ENCODE measurements at places on chromosomes 2 and 18. TPM values are rescaled to one million over a fixed set of nuclear protein-coding genes. Genes with fewer than 3 reads are reported as not detected.

Gene ANKRD30BL
- not detected for total RNA-seq

Gene ALPI
- total RNA-seq: not detected

Gene ZNF804A
- not detected for total RNA-seq

Gene STON1
- total RNA-seq: 10.1 TPM

Data from H1 (cell line).